Osteocyte (in vitro differentiated cells): ENCODE measurements at places on chromosomes 16 and 17. TPM values are rescaled to one million over a fixed set of nuclear protein-coding genes. Genes with fewer than 3 reads are reported as not detected.

HOXB2 gene
- total RNA-seq: not detected in 2 replicates

CACNG1 gene
- not detected in 2 replicates for total RNA-seq

TMEM106A gene
- 7.2 and 9.0 TPM in 2 replicates for total RNA-seq

LIG3 gene
- 38.6 and 44.7 TPM in 2 replicates for total RNA-seq

OR3A3 gene
- total RNA-seq: not detected in 2 replicates

DNA sequence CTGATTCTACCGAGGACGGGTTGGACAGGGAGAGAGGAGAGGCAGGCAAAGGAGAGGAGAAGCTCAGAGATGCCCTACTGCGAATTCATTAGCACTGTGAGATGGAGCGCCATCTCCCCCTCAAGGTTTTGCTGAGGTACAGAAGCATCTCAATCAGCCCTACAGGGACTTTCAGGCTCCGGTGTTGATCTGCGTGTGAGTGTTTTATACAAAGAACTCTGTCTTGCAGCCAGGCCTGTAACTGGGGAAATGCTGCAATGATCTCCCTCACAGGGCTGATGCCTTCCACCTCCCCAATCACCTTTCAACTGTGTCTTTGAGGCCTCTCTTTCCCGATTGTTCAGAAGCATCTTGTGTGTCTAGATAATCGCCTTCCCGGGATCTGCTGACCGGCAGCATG, 74.8 kb downstream of the IRX6 start:
- DNase-seq: no peak

- DNase-seq: peak; percentile 83
Observed at GRCh38 chr16:2964475-2965336, 631 bp downstream of the KREMEN2 start.

DNA sequence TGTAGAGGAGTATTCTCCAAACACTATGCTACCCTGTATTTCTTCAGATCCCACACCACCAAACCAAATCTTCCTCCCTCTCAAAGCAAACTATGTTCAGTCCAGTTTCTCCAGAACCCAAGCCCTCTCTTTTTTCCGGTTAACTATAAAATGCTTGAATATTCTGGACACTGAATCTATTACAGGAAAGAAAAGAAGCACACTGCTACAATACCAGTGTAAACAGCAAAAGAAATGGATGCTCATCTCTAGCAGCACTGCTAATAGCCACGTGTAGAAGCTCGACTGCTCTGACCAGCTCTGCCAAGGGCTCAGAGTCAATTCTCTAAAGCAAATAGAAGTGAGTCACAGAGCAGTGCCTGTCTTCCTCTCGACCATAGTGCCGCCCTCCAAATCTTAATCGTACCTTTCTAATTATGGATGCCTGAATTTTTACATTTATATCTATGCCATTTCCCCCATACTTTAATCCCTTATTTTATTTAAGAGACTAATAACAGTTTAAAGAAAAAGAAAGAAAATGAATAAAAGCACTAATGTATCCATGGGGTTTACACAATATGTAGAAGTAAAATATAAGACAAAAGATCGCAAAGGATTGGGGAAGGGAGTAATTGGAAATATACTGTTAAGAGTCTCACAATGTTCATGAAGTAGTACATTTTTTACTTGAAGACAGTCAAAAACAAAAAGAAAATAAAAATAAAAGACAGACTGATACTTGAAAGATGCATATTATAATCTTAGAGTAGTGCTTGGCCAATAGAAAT, 154.5 kb downstream of the PARN start:
- no peak for DNase-seq

DNA sequence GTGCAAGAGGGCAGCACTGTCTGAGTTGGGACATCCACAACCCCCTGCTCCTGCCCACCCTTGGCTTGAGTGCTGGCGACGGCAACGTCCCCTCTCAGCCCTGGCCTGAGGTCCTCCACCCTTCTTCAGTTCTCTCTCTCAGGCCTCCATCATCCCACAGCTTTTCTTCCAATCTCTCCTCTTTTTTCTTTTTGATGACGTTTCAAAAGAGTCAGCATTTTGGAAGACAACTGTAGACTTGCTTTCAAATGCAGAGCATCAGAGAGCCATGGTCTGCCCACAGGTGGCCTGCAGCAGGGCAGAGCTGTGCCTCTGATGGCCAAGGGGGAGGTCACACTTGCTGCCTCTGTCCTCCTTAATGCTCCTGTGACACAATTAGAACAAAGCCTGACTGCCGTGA, 775.4 kb downstream of the KCNJ18 start:
- DNase-seq: no peak

DNA sequence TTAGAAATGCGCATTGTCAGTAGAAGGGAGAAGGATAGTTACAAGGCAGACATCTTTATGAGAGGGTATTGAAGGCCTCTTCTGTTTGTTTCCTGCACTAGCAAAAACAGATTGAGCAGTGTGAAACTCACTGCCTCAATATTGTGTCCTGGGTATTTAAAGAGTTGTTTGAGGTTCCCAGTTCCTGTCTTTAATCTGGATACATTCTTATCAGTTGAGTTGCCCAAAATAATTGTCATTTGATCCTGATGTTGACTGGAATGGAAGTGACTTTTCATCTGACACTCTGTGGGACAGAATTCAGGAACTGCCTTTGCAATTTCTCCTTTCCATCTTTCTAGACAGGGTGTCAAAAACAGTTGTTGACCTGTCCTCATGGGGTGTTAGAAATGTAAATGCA, 1.7 kb downstream of the ATP6V0A1 start:
- no peak for DNase-seq

DNA sequence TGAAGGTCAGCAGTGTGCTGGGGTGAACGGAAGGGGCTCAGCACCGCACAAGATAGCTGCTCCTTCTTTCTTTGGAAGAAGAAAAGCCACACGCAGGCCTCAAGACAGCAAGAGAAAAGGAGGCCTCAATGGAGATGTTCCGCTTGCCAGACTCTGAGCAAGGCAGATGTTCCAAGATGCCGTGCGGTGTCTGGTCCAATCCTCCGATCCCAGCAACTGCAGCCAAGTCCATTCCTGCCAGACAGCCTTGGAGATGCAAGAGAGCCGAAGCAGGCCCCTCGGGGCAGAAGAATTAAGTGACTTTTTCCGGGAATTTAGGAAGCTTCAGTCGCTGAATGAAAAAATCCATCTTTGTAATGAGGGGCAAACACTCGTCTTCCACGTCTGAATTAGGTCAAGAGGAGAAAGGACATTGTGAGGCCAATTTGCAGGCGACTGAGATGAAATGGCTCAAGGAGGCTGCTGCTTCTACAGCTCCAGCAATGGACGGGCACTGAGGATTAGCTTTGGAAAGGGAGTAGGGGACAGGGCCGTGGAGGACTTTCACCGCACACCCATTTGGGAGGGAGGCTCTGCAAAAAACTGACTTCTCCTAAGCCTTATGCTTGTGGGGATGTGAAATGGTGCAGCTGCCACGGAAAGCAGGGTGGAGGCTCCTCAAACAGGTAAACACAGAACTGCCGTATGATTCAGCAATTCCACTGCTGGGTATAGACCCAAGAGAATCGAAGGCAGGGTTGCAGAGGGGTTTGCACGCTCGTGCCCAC, 44.7 kb downstream of the RPH3AL start:
- DNase-seq: no peak

DNA sequence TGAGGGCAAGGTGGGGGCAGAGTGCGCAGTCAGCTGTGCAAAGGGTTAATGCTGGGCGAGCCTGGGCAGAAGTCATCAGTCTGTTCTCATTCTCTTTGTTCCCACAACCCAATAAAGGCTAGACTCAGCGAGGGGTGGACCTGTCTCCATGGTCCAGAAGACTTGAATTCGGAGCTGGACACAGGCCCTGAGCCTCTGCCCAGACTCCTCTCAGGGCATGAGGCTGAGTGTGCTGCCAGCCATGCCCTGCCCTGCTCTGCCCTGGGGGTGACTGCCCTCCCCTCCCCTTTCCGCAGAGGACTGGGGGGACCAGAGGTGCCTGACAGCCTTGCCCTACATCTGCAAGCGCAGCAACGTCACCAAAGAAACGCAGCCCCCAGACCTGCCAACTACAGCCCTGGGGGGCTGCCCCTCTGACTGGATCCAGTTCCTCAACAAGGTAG, 54.5 kb downstream of the MRC2 start:
- DNase-seq: no peak

GRCh38 chr17:8155231-8155995, 3.2 kb upstream of the PER1 start:
- no peak for DNase-seq

- DNase-seq: no peak
Observed at GRCh38 chr16:78436846-78437245, 337.4 kb downstream of the WWOX start.

DNA sequence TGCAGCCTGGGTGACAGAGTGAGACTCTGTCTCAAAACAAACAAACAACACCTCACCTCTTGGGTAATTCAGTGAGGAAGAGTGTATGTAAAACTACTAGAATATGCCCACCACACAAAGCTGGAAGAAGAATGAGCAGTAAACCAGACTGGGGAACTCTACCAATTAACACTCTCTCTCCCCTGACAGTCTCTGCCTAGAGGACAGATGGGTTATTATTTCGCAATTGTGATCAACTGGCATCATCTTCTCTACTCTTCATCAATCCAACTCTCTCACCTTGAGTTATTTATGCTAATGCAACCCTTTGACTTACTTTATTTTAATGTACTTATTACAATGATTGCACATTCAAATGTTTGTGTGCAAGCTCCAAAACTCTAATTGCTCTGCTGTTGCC, 205.6 kb downstream of the XYLT1 start:
- no peak for DNase-seq

- DNase-seq: peak; percentile 67
Observed at GRCh38 chr17:27746881-27747280, 53.4 kb downstream of the NOS2 start.

DNA sequence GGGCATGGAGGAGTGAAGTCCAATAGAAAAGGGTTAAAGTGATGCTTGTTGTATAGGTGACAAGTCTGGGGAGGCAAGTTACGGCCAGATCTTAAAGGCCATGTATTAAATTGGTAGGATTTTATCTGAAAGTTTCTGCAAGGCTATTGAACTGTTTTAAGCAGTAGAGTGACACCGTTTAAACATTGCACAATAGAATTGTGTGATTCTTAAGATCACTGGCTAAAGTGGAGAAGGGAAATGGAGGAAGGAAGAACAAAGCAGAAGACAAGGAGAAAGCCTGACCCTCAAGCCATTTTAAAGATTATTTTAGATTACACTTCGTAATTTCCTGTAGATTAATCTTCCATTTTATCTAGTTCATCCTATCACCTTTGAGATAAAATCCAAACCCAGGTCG, 5.6 kb upstream of the MPHOSPH6 start:
- no peak for DNase-seq

- DNase-seq: no peak
Observed at GRCh38 chr17:63960430-63960829, 12.3 kb downstream of the SCN4A start.

GRCh38 chr16:78842950-78843349, 743.5 kb downstream of the WWOX start:
- no peak for DNase-seq

- no peak for DNase-seq
Observed at GRCh38 chr17:50686494-50687199, 21.1 kb downstream of the ANKRD40 start.
